ENCODE measurements at places on chromosomes 7 and 10.

GRCh38 chr7:105015390-105015965 lies 1.5 kb downstream of the KMT2E start:
- no peak for DNase-seq

DNA sequence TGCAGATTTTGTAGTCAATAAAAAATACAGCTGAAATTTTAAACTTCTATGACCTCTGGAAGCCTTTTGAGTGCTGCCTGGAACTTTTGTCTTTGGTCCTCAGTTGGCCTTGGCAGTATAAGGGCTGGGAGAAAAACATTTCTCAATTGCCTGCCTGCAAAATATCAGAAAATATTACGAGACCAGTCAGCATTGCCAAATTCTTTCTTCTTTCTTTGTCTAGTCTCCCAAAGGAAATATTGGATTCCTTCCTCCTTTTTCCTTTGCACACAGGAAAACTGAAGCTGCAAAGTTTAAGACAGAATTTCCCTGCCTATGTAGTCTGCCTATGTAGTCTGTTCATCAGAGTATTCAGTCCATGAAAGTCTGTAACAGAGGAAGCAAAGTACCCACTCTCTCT lies 95.9 kb downstream of the CHRM2 start:
- no peak for DNase-seq

DNA sequence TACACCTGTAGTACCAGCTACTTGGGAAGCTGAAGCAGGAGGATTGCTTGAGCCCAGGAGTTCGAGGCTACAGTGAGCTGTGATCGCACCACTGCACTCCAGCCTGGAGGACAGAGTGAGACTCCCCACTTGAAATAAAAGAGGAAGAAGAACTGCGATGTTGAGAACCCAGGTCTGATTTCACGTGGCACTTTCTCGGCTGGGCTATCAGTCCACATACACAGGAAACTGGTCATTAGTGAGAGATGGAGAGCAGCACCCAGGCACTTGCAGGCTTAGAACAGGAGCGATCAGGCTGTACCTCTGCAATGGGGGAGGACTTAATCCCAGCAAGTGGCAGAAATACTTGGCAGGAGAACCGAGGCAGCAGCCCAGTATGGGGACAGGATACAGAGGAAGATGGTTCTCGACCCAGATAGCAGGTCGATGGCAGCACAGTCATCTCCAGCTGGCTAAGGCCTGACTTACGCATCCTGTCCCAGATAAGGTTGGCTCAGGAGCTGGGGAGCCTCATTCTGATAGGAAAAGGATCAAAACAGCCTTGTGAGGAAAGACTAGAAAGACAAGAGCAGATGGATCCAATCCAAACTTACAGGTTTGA lies 487.7 kb upstream of the AUTS2 start:
- no peak for DNase-seq

- no peak for DNase-seq
Observed at GRCh38 chr10:65793738-65794425, 1132.0 kb upstream of the LRRTM3 start.

- DNase-seq = no peak
Observed at GRCh38 chr10:61792921-61793320, 108.6 kb upstream of the ARID5B start.

- no peak for DNase-seq
Observed at GRCh38 chr7:18521236-18521589, 25.7 kb downstream of the HDAC9 start.

DNA sequence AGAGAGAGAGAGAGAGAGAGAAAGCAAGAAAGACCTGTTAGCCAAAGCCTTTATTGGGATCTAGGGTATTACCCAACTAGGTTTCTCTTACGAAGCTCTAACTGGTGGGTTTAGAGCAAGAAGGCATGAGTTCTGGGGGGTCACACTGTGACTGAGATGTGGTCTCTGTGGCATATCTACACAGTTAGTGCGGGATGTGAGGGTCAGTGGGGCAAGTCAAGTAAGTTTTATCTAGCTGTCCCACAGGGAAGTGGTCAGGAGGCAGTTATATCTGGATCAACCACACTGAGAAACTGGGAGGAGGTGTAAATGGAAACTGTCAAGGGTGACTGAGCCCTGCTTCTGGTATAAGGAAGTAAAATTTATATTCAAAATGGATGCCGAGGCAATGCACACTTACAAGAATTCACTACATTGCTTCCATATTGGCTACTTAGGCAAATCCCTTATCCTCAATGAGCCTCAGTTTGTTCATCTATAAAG lies 331.6 kb upstream of the HPS1 start:
- DNase-seq = no peak

DNA sequence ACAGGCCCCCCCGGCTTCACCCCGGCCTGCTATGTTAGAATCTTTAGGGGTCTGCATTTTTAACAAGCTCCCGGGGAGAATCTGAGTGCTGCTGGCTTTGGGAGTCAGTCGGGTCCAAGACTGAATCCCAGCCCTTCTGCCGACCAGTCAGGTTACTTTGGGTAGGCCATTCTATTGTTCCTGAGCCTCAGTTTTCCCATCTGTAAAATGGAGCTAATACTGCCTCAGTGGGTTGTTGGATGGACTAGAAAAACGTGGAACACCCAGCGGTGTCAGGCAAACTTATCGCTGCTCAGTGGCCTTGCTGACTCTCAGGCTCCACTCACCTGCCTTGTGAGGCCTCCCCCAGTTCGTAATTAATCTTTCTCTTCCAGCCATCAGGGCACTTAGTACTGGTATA lies 11.7 kb downstream of the TBATA start:
- DNase-seq = peak; percentile 8

DNA sequence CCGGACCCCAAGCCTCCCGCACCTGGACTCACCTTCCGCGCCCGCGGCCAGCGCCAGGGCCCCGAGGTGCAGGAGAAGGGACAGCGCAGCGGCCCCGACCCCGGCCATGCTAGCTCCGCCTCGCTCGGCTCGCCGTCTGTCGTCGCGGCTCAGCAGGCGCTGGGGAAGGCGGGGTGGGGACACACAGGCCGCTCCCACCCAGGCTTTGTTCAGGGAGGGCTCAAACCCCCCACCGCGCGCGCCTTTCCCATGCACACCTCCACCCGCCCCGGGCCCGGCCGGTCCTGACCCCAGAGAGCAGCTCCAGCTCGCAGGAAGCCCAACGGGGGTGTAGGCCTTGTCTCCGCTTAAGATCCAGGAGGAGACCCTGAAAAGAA lies at the start of gene KCP:
KCP (minus strand) TSS at position 141 of the 377 bp plus-strand sequence; CDS start at position 108, 33 bp downstream.
- DNase-seq = no peak

GRCh38 chr7:158760936-158761335 lies 56.3 kb upstream of the NCAPG2 start:
- DNase-seq = no peak

- DNase-seq = no peak
Observed at GRCh38 chr7:98244871-98245270, 7.2 kb downstream of the TECPR1 start.

DNA sequence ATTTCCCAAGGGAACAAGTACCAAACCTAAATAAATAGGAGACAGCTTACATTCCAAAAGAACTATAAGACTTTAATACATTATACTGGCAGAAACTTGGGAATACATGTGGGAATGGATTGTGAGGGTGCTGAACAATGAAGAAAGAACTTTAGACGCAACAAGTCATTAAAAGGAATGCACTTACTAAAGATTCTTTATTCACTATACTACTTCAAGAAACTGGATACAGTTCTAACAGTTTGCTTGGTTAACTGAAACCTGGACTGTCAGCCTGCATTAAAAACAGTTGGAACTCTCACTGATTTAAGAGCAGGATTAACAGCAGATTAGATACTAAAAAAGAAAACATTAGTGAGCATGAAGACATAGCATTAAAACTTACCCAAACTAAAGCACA lies 12.0 kb downstream of the CACUL1 start:
- no peak for DNase-seq

DNA sequence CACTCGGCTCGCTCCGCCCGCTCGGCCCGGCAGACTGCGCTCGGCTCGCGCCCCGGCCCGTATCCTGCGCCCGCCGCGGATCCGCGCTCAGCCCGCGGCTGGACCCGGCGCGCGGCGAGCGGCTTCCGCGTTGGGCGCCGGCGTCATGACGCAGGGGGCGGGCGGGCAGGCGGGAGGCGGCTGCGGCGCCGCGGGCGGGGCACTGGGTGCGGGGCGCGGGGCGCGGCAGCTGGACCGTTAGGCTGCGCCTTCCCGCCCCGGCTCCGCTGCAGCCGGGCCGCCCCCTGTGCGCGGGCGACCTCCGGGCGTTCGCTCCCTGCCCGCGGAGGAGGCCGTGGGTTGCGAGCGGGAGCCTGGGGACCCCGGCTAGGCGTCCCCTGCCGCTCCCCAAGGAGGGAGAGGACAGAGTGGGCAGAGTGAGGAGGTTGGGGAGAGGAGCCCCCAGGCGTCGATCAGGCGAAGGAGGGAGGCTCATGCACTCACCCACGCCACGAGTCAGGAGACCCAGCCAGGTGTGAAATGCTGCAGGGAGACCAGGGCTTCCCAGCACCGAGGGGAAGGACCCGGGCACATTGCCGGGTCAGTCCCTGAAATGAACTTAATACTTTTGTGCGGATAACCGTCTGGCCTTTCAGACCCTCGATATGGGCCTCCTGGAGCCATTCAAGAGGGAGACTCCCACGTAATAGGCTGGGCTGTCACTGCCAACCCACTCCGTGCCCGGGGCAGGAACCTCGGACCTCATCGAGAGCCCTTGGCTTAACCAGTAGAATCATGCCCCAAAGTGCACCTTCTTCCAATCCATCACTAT lies at the start of gene PIP4K2A:
PIP4K2A (minus strand) TSS at position 100 of the 811 bp plus-strand sequence. CDS start 252 bp downstream, outside the sequence.
- DNase-seq = peak; percentile 92

DNA sequence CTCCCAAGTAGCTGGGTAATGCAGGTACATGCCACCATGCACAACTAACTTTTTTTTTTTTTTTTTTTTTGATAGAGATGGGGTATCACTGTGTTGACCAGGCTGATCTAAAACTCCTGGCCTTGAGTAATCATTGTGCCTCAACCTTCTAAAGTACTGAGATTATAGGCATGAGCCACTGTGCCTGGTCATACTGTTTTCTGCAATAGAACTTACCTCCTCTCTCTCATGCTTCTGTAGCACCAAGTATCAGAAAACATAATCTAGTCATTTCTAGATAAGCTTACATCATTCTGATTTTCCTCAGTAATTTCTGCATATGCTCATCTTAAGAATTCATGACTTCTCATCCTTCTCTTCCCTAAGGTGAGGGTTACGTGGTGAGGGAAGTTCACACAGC lies 210.0 kb downstream of the IMMP2L start:
- DNase-seq = no peak

- DNase-seq = no peak
Observed at GRCh38 chr10:119103241-119103902, 541 bp upstream of the DENND10 start.

DNA sequence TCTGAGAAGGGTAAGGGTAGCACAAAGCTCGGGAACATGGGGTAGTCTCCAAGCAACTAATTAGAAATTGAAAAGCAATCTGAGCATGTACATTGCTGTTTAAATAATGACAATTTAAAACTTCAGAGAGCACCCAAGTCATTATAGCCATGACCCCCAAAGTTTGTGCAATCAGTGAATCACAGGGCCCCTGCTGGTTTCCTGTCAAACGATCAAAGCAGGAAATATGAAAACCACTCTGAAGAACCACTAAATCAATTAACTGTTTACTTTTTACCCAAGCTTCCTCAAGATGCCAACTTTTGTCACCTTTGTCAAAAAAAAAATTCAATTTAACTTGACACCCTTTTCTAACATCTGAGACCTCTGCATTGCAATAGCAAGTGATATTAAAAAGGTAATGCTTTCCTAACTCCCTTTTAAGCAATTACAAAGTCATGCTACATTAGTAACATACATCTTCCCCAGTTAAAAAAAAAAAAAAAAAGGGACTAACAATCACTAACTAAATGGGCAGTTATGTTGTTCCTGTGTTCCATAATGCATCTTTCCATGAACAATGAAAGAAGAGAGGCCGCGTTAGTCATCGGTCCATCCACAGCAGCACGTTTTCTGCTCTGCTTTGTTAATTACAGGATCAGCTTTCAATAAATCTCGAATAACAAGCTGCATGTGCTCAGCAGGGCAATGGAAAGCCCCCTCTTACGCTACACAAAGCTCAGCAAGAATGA lies 80.6 kb downstream of the ETV1 start:
- no peak for DNase-seq

DNA sequence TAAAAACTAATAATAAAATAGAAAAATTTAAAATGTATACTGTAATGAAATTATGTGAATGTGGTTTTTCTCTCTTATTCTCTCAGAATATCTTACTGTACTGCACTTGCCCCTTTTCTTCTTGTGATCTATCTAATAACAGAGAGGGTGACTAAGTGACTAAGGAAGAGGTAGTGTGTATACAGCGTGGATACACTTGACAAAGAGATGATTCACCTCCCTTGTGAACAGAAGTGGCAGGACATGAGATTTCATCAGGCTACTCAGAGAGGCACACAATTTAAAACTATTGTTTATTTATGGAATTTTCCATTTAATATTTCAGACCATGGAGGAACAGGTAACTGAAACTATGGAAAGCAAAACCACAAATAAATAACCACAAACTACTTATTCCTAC lies 806.6 kb upstream of the GHITM start:
- no peak for DNase-seq

DNA sequence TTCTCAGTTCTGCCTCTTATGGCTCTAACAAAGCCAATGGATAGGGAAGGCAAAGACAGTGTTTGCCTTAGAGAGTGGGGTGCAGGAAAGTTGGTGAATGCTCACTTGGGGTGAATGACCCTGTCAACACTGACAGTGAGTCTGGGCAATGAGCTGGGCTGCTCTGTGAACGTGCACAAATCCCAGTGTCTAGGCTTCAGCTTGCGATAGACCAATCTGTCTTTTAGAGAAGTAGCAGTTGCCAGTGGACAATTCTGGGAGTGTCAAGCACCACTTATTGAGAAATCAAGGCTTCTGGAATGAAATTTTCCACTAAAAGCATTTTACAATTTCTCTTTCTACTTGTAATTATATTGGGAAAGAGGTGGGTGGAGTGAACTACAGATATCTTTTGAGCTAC lies 141.4 kb downstream of the HERPUD2 start:
- DNase-seq = no peak

- DNase-seq = no peak
Observed at GRCh38 chr10:107561136-107561650, 396.7 kb upstream of the SORCS1 start.

GRCh38 chr10:23538968-23539367 lies 100.1 kb downstream of the OTUD1 start:
- no peak for DNase-seq

- DNase-seq = no peak
Observed at GRCh38 chr10:44824607-44825006, 86.5 kb upstream of the TMEM72 start.

- DNase-seq = no peak
Observed at GRCh38 chr7:64838691-64839090, 44.5 kb downstream of the ZNF138 start.

- no peak for DNase-seq
Observed at GRCh38 chr7:16616542-16616941, 29.0 kb downstream of the ANKMY2 start.
